Fibroblast of mammary gland (primary cell): ENCODE measurements at places on chromosomes 4 and X.

DNA sequence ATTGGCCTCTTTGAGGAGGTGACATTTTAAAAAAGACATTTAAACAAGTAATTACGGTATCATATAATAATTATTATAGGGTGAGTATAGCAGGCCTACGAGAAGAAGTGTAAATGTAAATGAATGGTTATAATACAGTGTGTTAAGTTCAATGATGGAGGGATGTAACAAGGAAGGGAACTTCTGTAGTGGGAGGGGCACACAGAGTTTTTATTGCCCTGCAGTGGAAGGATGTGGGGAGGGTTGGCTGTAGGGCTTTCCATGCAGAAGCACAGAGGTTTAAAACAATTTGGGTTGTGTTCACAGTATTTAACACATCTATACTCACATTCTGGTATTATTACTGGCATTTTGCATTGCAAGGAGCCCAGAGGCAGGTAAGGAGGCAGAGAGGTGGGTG, 41.1 kb downstream of the AFF1 start:
- DNase-seq = no peak

DNA sequence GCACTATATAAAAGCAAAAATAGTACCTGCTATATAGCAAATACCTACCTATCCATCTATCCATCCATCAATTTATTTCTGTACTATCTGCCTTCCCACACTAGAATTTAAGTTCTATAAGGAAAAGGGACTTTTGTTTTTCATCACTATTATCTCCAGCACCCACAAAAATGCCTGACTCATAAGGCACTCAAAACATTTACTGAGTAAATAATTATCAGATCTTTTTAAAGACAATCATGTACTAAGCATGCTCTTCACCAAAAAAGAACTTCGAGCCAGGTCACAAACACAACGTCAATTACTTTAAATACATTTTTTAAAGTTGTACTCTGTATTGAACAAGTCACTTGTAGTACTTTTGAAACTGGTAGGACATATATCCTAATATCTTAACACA, 119.9 kb downstream of the FBXW7 start:
- peak; percentile 40 for DNase-seq

DNA sequence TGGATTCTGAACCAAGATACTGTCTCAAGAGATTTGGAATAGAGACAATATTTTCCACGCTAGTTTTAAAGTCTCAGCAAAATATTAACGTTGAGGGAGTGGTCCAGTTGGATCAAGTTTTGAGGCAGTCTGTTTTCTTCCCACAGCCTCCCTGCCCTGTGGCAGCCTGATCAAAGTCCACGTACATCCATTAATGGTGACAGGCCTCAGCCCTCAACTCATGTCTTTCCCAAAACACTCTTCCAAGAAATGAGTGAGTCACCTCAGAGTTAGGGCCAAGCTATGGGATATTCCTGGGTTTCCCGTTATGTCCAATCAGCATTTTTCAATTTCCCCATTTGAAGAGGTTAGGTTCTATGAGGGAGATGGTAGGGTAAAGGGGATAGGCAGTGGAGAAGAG, 28.5 kb downstream of the EGFL6 start:
- peak; percentile 63 for DNase-seq

GRCh38 chr4:15855804-15856475, 77.8 kb downstream of the CD38 start:
- DNase-seq = no peak

- DNase-seq = peak; percentile 15
These were observed 104.4 kb downstream of the UCHL1 start for GRCh38 chr4:41360921-41361793.

GRCh38 chr4:137952116-137952515, 290.0 kb downstream of the SLC7A11 start:
- DNase-seq = peak; percentile 31

DNA sequence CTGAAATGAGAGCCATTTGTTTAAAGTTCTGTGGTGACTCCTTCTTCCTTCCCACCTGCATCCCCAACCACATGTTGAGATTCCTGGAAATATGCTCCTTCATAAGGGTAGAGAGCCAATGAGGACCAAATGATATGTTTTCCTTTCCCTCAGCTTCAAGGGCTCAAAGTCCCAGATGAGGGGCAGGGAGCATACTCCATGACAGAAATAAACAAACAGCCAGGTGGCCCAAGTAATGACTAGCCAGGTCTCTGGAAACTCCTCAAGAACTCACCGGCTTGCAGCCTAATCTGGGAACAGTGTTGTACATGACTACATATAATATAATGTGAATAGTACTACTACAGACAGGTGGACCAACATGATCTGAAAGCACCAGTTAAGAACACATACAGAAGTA, 392.3 kb downstream of the PACRGL start:
- DNase-seq = no peak

DNA sequence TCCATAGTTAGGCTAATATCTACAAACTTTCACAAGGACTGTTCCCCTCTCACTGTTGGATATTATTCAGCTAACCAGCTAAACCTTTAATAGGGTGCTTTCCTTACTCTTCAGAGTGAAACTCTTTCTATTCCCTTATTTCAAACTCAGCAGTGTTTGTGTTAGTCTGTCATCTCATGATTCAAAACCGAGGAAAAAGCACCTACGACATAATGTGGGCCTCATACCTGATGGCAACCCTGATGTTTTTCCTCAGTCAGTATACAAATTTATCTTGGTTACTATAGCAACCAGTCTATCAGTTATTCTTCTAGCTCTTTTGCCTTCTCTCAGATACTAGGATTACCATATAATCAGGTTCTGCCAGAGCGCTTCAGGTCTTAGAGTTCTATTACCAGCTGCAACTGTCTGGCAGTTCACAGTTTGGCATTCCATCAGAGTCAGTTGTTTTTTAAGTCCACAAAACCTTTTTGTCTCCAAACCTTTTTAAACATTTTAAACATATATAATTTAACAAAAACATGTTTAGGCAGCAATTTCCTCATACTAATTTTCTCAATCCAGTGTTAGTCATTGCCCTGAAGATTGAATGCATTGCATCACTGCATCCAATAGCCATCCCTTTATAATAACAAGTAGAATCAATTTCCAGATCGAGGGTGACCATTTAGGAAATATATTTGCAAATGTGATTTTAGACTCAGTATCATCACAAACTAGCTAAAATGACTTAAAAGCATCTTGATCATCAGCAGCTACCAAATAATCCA, 7.4 kb downstream of the WDR44 start:
- DNase-seq = no peak
